Right hindlimb (tissue), 1 donor: ENCODE measurements at places on chromosomes 3 and 15.

DNA sequence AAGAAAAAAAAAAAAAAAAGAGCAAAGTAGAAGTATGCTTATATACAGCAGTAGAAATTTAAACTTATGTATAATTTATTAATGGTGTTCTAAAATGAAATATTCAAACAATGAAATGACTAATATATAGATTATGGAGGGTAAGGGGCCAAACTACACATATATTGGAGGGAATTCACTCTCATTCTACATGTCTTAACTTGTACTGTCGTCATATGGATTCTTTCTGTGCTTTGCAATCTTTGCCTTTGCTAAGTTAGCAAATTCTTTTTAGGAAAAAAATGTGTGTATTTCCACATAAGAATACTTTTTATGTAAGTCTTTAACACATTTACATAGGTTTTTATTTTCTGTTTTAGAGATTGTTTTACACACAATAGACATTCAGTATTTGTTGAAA lies 118.9 kb upstream of the MBNL1 start:
- DNase-seq, result no peak

- DNase-seq, result no peak
Measured at GRCh38 chr3:55955891-55956477, 468.9 kb upstream of the WNT5A start.

- DNase-seq, result no peak
Measured at GRCh38 chr15:44097552-44097951, 97.5 kb downstream of the FRMD5 start.

GRCh38 chr3:12822725-12823373 lies 18.5 kb downstream of the RPL32 start:
- DNase-seq, result no peak

- no peak for DNase-seq
Measured at GRCh38 chr3:184789314-184789998, 22.5 kb upstream of the VPS8 start.

GRCh38 chr3:57019057-57019456 lies 41.4 kb upstream of the SPATA12 start:
- no peak for DNase-seq

GRCh38 chr15:101618076-101618475 lies 34.1 kb downstream of the TM2D3 start:
- DNase-seq, result no peak

GRCh38 chr3:30795176-30795575 lies 99.3 kb downstream of the GADL1 start:
- DNase-seq, result no peak

DNA sequence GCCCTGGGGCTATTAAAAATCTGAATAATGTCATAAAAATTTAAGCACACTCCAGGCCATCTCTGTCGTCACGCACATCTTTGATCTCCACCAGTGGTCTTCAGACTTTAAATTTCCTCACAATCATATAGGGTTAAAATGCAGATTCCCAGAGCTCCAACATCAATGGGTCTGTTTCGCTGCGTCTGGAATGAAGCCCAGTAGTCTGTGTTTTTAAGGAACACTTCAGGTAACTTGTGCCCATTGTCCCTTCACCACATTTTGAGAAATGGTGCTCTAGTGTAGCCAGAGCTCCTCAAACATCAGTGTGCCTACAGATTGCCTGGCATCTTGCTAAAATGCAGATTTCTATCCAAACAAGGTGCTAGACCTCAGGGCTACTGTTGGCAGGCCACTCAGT lies 9.8 kb downstream of the SEMA6D start:
- DNase-seq, result no peak

- no peak for DNase-seq
Measured at GRCh38 chr3:76083992-76084391, 298.6 kb upstream of the ZNF717 start.

DNA sequence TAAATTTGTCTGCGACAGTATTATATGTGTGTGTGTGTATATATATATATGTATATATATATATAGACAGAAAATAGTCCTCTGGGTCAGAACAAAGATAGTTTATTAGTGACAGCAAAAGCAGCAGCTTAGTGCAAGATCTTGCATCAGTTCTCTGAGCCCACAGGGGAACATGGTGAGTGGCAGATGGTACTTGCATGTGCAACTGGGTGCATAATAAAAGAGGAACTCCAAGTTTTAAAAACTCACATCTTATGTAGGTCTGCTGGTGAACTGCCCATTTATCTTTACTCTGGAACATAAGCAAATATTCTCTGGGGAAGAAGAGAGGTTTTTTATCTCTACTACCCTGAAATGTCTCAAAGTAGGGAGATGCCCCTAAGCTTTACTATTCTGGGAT lies 276.4 kb downstream of the POLQ start:
- DNase-seq, result no peak
